ENCODE measurements at places on chromosomes 12 and 14. TPM values are rescaled to one million over a fixed set of nuclear protein-coding genes. Genes with fewer than 3 reads are reported as not detected.

GRCh38 chr12:131828671-131829355 lies 620 bp downstream of the MMP17 start:
- H3K4me3 ChIP-seq: peak overlapping the region; percentile 49
- DNase-seq: peak; percentile 67
- peaks cover 32% of the 10 kb centered on the region for H3K27me3 ChIP-seq
- H3K36me3 ChIP-seq: no peaks in the 10 kb centered on the region
- no peak overlapping the region for H3K27ac ChIP-seq

- no peak for DNase-seq
- H3K4me3 ChIP-seq: no peak overlapping the region
- no peaks in the 10 kb centered on the region for H3K27me3 ChIP-seq
- H3K36me3 ChIP-seq: no peaks in the 10 kb centered on the region
- H3K27ac ChIP-seq: no peak overlapping the region
Observed at GRCh38 chr12:13948621-13949020, 32.8 kb downstream of the GRIN2B start.

- no peak overlapping the region for H3K4me3 ChIP-seq
- peaks cover 8% of the 10 kb centered on the region for H3K4me1 ChIP-seq
- H3K36me3 ChIP-seq: no peaks in the 10 kb centered on the region
Observed at GRCh38 chr12:76586764-76587395, 27.3 kb upstream of the OSBPL8 start.

DNA sequence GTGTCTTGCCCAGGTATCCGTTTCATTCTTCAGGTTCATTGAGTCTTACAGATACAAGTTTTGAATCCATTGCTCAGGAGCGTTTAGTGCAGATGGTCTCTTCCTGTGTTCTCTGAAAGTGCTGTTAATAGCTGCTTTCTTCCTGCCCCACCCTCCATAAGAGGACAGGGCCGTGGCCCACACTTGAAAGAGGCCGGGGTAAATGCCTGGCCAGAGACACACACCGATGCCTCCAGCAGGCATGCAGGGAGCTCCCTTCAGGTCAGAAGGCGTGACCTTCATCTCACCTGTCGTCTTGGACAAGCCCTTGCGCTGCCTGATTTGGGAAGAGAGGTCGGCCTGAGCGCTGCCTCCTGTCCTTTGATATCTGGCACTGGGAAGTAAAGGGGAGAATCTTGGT lies 11.6 kb downstream of the PRKAB1 start:
- peaks cover 11% of the 10 kb centered on the region for H3K4me1 ChIP-seq
- DNase-seq: no peak
- H3K27me3 ChIP-seq: no peaks in the 10 kb centered on the region
- no peak overlapping the region for H3K4me3 ChIP-seq

DNA sequence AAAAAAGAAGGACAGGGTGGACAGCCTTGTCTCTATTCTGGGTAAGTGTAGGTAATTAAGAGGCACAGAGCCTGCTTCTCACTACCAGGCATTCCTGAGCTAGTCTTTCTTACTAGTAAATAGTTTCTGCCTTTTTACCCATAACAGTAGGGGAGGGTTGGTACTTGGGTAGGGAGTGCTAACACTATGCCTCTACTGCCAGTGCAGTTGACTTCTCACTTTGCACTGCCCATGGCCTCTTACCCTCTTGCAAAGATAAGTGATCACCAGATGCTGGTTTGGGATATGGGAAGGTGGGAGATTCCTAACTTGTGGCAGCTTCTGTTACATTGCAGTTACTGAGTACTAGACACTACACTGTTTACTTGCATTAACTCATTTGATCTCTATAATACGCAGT lies 11.6 kb downstream of the AHSA1 start:
- no peak overlapping the region for H3K27ac ChIP-seq
- H3K36me3 ChIP-seq: peaks cover 56% of the 10 kb centered on the region
- DNase-seq: no peak
- no peaks in the 10 kb centered on the region for H3K27me3 ChIP-seq
- no peak overlapping the region for H3K4me3 ChIP-seq

GRCh38 chr12:125023065-125023464 lies 29.6 kb downstream of the BRI3BP start:
- H3K4me3 ChIP-seq: no peak overlapping the region
- no peaks in the 10 kb centered on the region for H3K36me3 ChIP-seq
- H3K4me1 ChIP-seq: no peaks in the 10 kb centered on the region
- no peak overlapping the region for H3K27ac ChIP-seq

- no peak for DNase-seq
- H3K4me1 ChIP-seq: no peaks in the 10 kb centered on the region
- no peaks in the 10 kb centered on the region for H3K36me3 ChIP-seq
- H3K27ac ChIP-seq: no peak overlapping the region
Observed at GRCh38 chr12:114902665-114903064, 218.7 kb upstream of the TBX3 start.

GRCh38 chr14:54823757-54824549 lies 78.7 kb downstream of the GCH1 start:
- H3K4me1 ChIP-seq: no peaks in the 10 kb centered on the region
- H3K4me3 ChIP-seq: no peak overlapping the region
- no peak overlapping the region for H3K27ac ChIP-seq
- no peaks in the 10 kb centered on the region for H3K36me3 ChIP-seq
- no peak for DNase-seq
- H3K27me3 ChIP-seq: no peaks in the 10 kb centered on the region

DNA sequence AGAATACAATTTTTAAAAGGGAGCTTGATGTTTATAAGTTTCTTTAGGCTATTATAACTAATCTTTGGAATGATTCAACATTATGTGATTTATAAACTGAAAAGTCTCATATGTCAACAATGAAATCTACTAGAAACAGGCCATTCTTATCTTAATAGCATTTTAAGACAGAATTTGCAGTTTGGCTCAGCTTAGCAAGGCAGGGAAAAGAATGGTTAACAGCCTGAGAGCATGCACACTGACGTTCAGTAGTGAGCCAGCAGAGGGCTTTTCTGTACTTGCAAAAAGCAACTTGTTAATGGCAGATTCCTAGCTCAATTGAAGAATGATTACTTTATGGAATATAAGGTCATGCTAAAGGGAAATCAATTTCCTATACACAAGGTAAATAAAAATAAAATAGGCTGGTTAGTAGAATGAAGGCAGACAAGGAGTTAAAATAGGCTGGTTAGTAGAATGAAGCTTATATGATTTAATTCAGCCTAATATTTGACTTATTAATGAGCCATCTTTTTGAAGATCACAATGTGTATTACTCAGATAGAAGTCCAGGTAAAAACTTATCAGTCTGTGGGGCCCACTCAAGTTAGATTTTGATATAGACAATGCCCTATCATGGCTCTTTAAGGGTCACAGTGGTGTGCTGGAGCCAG lies 95.9 kb downstream of the OTOGL start:
- no peaks in the 10 kb centered on the region for H3K4me1 ChIP-seq
- H3K4me3 ChIP-seq: no peak overlapping the region
- no peaks in the 10 kb centered on the region for H3K36me3 ChIP-seq
- DNase-seq: no peak
- H3K27ac ChIP-seq: no peak overlapping the region
- H3K27me3 ChIP-seq: no peaks in the 10 kb centered on the region

DNA sequence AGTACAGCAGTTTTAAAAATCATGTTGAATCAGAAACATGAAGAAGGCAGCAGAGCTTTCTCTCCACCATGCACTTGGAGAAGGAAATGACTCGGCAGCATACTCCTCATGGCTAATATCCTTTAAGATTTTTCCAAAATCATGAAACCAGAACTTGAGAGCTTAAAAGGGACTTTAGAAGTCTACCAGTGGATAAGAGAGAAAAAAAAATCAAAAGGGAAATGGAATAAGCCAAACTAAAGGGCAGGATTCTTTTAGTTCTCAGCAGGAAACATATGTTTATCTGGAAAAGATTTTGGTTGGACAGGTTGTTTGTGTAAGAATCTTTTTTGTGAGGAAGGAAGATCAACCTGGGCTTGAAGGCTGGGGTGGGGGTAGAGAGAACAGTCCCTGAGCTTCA lies 111.8 kb downstream of the PRKCH start:
- H3K4me3 ChIP-seq: no peak overlapping the region
- DNase-seq: no peak
- H3K4me1 ChIP-seq: peaks cover 35% of the 10 kb centered on the region
- no peaks in the 10 kb centered on the region for H3K27me3 ChIP-seq
- no peaks in the 10 kb centered on the region for H3K36me3 ChIP-seq

DNA sequence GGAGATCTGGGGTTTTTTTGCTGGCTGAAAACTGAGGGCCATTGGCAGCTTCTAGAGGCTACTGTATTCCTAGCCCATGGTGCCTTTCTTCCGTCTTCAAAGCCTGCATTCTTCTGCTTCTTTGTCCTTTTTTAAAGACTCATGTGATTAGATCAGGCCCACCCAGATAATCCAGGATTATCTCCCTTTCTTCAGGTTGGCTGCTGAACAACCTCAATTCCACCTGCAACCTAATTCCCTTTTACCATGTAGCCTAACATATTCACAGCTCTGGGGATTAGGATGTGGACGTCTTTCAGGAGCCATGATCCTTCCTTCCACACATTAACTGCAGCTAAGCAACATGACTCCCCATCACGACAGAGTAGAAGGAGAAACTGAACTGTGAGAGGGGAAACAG lies 985.5 kb downstream of the DIO2 start:
- H3K27ac ChIP-seq: no peak overlapping the region
- no peak overlapping the region for H3K4me3 ChIP-seq
- no peak for DNase-seq
- H3K27me3 ChIP-seq: no peaks in the 10 kb centered on the region

DNA sequence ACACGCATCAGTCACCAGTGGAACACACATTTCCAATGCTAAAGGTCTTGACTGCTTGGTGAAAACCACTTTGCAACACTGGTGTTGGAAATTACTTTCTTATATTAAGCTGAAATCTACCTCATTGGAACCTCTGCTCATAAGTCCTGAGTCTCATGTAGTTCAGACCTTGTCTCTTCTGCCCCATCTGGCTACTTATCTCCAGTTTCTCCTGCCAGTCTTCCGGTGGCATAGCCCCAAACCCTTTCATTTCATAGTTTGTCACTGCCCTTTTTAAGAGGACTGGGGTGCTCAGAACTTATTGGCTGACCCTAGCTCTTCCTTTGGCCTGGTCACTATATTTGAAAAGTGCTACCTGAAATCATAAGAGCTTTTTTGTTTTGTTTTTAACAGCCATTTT lies 43.7 kb downstream of the HELB start:
- H3K36me3 ChIP-seq: no peaks in the 10 kb centered on the region
- DNase-seq: no peak
- H3K27me3 ChIP-seq: no peaks in the 10 kb centered on the region
- H3K4me3 ChIP-seq: no peak overlapping the region
- H3K27ac ChIP-seq: no peak overlapping the region

DNA sequence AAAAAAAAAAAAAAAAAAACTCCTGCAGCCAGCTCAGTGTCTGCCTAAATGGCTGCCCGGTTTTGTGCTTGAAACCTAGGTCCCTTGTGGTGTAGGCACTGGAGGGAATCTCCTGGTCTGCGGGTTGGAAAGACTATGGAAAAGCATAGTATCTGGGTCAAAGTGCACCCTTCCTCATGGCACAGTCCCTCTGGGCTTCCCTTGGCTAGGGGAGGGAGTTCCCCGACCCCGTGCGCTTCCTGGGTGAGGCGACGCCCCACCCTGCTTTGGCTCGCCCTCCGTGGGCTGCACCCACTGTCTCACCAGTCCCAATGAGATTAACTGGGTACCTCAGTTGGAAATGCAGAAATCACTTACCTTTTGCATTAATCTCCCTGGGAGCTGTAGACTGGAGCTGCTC lies 14.3 kb downstream of the PTCSC3 start:
- no peaks in the 10 kb centered on the region for H3K4me1 ChIP-seq
- no peaks in the 10 kb centered on the region for H3K36me3 ChIP-seq
- no peak overlapping the region for H3K27ac ChIP-seq
- DNase-seq: no peak

- no peaks in the 10 kb centered on the region for H3K36me3 ChIP-seq
- H3K4me3 ChIP-seq: no peak overlapping the region
- no peak for DNase-seq
Observed at GRCh38 chr14:52080808-52081755, 12.2 kb upstream of the NID2 start.

- H3K27me3 ChIP-seq: no peaks in the 10 kb centered on the region
- H3K4me1 ChIP-seq: no peaks in the 10 kb centered on the region
- no peak overlapping the region for H3K27ac ChIP-seq
Observed at GRCh38 chr12:30763053-30763452, 8.3 kb upstream of the CAPRIN2 start.

GRCh38 chr12:25323581-25323982 lies 72.9 kb upstream of the KRAS start:
- no peaks in the 10 kb centered on the region for H3K4me1 ChIP-seq
- H3K36me3 ChIP-seq: no peaks in the 10 kb centered on the region
- DNase-seq: no peak
- H3K4me3 ChIP-seq: no peak overlapping the region

DNA sequence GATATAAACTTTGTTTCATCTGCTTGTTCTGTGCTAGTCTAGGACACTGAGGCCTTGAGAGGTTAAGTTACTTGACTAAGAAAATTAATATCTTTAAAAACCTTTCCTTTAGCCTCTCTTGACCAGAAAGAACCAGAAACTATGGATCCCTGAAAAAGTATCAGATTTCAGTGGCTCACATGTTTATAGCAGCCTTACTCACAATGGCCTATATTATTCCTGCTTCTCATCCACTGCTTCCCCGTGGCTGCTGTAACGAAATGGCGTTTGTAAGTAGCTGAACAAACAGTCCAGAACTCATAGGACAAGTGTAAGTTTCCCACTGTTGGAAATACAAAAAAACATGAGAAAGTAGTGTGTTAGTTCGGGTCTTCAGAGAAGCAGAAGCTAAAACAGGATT lies 3.2 kb upstream of the PYGL start:
- H3K4me1 ChIP-seq: peaks cover 12% of the 10 kb centered on the region
- H3K27me3 ChIP-seq: no peaks in the 10 kb centered on the region
- no peaks in the 10 kb centered on the region for H3K36me3 ChIP-seq
- H3K27ac ChIP-seq: no peak overlapping the region

DNA sequence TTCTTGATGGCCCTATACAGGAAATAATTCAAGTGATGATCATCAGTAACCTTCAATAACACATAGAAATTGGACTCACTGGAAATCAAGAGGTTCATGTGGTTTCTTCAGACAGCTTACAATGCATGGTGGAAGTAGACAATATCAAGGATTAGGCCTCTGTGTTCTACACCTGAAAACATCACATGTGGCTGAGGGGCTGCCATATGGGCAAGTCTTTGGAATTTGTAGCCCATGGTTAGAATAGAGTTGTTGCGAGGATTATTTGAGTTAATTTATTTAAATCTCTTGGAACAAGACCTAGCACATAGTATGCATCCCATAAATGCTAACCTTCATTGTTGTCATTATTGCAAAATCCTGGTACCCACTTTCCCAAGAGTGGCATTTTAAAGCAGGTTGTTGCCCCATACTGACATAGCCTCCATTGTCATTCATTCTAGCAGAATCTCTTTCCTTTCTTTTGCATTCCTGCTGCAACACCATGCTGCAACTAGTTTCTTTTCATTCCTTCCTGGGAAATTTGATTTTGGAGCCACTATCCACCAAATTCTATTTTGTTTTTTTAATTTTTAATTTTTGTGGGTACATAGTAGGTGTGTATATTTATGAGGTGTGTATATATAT lies 352.7 kb upstream of the NAV3 start:
- DNase-seq: no peak
- no peaks in the 10 kb centered on the region for H3K4me1 ChIP-seq
- H3K27me3 ChIP-seq: no peaks in the 10 kb centered on the region
- H3K4me3 ChIP-seq: no peak overlapping the region

- no peaks in the 10 kb centered on the region for H3K4me1 ChIP-seq
- H3K27me3 ChIP-seq: no peaks in the 10 kb centered on the region
- H3K27ac ChIP-seq: no peak overlapping the region
- H3K36me3 ChIP-seq: no peaks in the 10 kb centered on the region
- DNase-seq: no peak
Observed at GRCh38 chr12:31887109-31887811, 72.0 kb upstream of the RESF1 start.

Gene TMEM229B
- 5.4 TPM for total RNA-seq

Gene LLPH
- 17.1 TPM for total RNA-seq

Gene RNFT2
- 2.6 TPM for total RNA-seq
